ENCODE measurements at places on chromosomes 3 and 15. TPM values are rescaled to one million over a fixed set of nuclear protein-coding genes. Genes with fewer than 3 reads are reported as not detected.

DNA sequence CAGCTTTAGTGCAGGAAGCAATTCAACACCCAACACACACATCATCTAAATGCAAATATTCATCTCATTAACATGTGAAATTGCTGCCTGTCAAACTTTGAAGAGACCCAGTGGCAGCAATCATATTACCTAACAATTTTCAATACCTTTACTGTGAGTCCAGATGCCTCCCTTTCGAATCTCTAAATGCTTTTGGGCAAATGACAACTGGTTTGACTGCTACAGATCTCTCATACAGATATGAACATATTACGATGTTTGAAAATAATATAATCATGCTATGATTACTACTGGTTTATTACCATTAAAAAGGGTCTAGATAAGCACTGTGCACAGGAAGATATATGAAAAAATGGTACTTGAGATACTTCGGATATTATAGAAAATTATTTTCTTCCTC lies 137.9 kb downstream of the ADAMTS9 start:
- DNase-seq = no peak

- DNase-seq = no peak
Measured at GRCh38 chr3:99319961-99320360, 318.4 kb upstream of the COL8A1 start.

DNA sequence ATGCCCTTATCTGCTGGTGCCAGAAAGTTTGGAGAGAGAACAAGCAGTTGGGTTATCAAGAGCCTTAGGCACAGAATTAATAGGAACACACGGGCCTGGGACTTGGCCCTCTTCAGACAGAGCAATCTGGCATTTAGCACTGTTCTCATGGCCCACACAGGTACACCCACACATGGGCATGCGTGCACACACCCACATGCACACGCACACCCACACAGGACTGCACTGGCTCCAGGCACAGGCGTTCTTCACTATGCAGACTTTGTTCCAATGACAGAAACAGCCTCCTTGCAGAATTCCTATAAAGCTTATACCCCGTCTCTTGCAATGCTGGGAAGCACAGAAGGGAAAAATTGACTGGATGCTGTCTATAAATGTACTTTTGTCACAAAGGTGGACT lies 36.3 kb downstream of the TMEM44 start:
- DNase-seq = no peak

DNA sequence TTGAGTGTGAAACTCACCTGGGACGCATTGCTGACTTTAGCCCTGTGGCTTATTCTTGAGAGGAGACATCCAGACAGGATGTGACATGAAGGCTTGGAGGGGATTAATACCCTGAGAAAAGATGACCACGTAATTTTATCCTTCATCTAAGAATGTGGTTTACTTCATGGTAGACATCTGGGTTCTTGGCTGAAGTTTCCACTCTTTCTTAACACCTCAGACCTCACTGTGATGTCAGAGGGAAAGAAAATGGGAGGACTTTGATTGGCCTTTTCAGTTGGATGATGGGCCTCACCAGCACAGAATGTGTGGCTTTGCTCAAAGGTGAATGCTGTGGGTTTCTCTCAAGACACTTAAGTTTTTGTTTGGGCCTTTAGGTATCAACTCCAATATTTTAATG lies 16.5 kb downstream of the GORASP1 start:
- DNase-seq = no peak

The PLIN1 gene
- polyA plus RNA-seq = 1.1 TPM

- no peak for DNase-seq
Measured at GRCh38 chr3:115937054-115937453, 313.7 kb downstream of the GAP43 start.

- no peak for DNase-seq
Measured at GRCh38 chr3:177676947-177677587, 479.8 kb upstream of the TBL1XR1 start.

- no peak for DNase-seq
Measured at GRCh38 chr3:134904241-134904771, 109.2 kb downstream of the EPHB1 start.

DNA sequence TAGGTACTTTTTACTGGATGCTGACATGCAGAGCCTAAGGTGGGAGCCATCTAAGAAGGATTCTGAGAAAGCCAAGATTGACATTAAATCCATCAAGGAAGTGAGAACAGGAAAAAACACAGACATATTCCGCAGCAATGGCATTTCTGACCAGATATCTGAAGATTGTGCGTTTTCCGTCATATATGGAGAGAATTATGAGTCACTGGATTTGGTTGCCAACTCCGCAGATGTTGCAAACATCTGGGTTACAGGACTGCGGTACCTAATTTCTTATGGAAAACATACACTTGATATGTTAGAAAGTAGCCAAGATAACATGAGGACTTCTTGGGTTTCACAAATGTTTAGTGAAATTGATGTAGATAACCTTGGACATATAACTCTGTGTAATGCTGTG lies 125.1 kb downstream of the PLCL2 start:
- DNase-seq = no peak

DNA sequence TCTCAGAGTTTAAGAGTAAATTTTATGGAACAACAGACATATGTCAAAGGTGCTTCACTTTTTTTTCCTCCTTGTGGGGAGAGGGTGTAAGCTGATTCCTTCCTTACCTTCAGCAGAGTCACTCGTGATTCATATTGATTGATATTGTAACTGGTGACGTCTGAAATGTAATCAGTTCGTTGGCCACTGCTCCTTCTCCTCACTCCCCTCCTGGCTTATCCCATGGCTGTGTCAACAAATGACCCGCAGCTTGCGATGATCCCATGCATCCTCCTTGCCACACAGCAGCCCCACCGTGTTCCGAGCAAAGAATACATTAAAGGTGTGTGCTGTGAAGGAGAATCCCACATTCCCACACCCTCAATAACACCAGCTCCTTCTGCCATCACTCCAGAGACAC lies 7.3 kb downstream of the MGLL start:
- DNase-seq = no peak

GRCh38 chr15:28943146-28943545 lies 57.4 kb downstream of the APBA2 start:
- no peak for DNase-seq

DNA sequence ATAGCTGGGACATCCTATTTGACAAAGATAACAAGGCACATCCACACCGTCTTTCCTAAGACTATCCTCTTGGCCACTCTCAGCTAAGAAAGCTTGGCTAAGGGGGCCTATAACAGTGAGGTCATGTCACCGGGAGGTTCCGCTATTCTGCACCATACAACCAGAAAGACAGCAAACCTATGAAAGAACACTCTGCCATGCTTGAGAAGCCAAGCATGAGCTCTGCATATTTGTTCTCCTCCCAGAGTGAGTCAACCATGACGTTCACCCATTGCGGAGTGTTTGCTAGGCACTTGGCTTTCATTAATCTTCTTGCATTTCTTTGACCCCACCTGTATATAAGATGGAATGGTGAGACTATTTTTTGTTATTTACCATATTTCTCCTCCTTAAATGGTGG lies 141.2 kb downstream of the GMNC start:
- DNase-seq = no peak

DNA sequence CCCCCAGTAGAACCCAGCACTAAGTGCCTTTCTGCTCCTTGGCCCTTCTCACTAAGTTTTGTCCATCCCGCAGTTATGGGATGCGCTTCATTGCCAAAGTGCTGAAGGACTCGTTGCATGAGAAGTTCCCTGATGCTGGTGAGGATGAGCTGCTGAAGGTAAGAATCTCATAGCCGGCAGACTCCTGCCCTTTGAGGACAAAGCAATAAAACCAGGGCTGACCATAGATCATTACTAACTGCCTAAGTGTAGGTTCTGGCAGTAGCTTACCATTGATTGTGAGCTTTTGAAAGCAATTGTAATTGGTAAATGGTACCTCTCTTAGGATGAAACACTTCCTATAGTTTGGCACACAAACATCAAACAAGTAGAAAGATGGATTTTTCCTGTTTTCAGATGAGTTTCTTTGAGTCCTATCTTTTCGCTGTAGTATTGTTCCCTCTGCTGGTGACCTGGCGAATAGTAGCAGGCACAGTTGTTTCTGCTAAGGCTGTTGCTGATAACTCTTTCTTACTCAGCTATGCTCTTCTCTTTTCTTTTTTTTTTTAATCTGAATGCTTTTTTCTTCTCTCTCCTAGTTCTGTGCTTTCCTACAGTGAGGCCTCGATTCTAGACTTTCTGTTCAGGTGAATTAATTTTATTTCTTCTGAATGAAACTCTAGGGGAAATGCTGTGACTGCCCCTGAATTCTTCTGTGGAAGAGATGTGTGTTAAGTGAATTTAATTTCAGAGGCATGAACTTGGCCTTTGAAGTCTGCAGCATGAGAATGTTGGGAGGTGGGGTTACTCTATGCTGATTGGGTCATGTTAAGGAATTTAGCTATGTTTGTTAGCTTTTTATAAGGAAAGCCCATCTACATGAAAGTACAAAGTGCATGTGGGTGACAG lies 47.4 kb upstream of the CRTC3 start:
- DNase-seq = peak; percentile 62

DNA sequence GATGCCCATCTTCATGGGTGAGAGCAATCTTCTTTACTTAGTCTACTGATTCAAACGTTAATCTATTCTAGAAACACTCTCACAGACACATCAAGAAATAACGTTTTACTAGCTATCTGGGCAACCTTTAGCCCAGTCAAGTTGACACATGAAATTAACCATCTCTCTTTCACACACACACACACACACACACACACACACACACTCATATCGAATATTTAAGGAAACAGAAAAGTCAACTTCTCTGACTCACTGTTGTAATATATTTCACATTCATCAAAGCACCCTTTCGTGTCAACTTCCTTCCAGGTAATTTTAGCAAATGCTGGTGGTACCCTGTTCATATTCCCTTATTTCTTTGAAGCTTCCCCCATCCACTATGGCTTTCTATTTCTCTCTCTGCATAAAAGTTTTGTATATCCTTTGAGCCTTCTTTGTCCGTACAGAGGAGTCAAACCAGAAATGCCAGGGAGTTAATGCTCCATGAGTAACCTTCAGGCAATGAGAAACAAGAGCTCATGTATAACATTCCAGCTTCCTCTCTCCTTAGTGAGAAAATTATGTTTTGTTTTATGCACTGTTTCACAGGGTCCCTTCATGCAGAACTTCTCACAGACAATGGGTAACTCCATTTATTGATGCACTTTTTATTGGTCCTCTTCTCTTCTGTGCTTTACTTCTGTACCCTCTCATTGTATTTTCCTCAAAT lies 335.5 kb upstream of the CBLB start:
- no peak for DNase-seq

GRCh38 chr3:116815831-116816588 lies 106.4 kb downstream of the TUSC7 start:
- peak; percentile 34 for DNase-seq

The TTBK2 gene
- 15.3 TPM for polyA plus RNA-seq

GRCh38 chr15:92886042-92886537 lies 14.0 kb upstream of the CHD2 start:
- DNase-seq = no peak

- no peak for DNase-seq
Measured at GRCh38 chr3:57279685-57280084, 12.8 kb downstream of the ASB14 start.

- DNase-seq = no peak
Measured at GRCh38 chr15:74399100-74399499, 31.7 kb upstream of the CYP11A1 start.

GRCh38 chr3:50464569-50464968 lies 38.9 kb downstream of the CACNA2D2 start:
- DNase-seq = no peak

All from right lung (tissue), 10 donors.